ENCODE measurements at places on chromosomes 16 and 17.
A peak's percentile ranks its signal among the peaks of the same experiment; 100 is the strongest.

- DNase-seq, result no peak
Observed at GRCh38 chr16:85943711-85944110, 44.7 kb downstream of the IRF8 start.

GRCh38 chr17:73901661-73902415 is 257.6 kb upstream of the SDK2 start:
- peak; percentile 12 for DNase-seq

- DNase-seq, result no peak
Observed at GRCh38 chr17:55693254-55694216, 29.1 kb downstream of the TMEM100 start.

- no peak for DNase-seq
Observed at GRCh38 chr17:41652461-41652970, 28.1 kb upstream of the KRT17 start.

- no peak for DNase-seq
Observed at GRCh38 chr17:15981208-15981607, 18.3 kb downstream of the ZSWIM7 start.

DNA sequence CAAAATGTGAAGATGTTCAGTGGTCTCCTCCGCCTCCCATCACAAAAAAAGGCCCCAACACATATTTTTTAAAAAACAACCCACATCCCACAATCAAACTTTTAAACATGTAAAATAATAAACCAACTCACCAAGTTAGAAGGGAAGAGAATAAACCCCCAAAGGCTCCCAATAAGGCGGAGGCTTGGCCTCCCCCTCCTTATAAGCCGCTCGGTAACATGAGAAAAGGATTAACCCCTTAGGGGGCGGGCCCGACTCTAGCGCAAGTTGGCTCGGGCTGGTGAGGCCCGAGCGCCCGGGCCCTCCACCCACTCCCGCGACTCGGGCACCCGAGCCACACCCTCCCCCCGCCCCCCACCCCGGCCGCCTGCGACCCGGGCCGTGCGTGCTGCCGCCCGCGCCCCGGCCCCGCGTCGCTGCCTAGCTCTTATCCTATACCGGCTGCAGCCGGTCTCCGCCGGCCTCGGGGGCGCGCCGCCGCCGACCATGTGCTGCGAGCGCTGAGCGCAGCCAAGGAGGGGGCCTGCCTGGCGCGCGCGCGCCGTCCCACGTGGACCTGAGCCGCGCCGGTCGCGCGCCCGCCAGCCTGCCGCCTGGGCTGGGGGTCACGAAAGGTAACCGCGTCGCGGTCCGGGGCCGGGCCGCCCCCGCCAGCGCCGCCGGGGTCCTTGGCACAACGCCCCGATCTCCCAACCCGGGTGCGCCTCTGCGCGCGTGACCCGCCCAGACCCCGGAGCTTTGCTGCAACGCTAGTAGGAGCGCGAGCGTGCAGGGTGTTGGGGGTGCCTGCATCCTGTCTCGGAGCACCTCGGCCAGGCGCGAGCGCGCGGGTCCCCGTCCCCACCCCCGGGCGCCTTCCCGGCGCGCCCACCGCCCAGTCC is at the start of the genes ARSG and SLC16A6:
Gene ARSG, plus strand, starts transcription at position 541 of the 881 bp plus-strand sequence. CDS start 15,999 bp downstream, outside the sequence.
Gene SLC16A6, minus strand, starts transcription at position 173 of the 881 bp plus-strand sequence. CDS start 12,807 bp downstream, outside the sequence.
- DNase-seq, result peak; percentile 79

- DNase-seq, result no peak
Observed at GRCh38 chr16:89545044-89545830, 15.2 kb upstream of the RPL13 start.

DNA sequence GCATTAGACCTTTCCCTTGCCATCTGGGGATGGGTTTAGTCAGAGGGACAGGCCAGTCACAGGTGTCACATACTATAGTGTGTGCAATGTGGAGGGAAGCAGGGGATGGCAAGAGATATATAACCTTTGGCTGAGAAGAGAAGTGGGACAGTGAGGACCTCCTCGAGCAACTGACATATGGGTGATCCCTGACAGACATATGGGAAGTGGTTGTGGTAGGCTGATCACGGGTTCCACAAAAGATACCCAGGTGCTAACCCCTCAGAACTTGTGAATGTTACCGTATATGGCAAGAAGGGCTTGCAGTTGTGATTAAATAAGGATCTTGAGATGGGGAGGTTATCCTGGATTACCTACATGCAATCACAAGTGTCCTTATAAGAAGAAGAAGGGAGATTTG is 188.1 kb upstream of the MPHOSPH6 start:
- no peak for DNase-seq

DNA sequence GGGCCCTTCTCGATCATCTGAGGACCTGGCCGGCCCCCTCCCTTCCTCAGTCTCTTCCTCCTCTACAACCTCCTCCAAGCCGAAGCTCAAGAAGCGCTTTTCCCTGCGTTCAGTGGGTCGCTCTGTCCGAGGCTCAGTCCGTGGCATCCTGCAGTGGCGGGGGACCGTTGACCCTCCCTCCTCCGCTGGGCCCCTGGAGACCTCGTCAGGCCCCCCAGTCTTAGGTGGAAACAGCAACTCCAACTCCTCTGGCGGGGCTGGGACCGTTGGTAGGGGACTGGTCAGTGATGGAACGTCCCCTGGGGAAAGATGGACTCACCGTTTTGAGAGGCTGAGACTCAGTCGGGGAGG is 2.8 kb downstream of the SH2B1 start:
- no peak for DNase-seq

- no peak for DNase-seq
Observed at GRCh38 chr16:76724181-76724580, 447.0 kb downstream of the CNTNAP4 start.

DNA sequence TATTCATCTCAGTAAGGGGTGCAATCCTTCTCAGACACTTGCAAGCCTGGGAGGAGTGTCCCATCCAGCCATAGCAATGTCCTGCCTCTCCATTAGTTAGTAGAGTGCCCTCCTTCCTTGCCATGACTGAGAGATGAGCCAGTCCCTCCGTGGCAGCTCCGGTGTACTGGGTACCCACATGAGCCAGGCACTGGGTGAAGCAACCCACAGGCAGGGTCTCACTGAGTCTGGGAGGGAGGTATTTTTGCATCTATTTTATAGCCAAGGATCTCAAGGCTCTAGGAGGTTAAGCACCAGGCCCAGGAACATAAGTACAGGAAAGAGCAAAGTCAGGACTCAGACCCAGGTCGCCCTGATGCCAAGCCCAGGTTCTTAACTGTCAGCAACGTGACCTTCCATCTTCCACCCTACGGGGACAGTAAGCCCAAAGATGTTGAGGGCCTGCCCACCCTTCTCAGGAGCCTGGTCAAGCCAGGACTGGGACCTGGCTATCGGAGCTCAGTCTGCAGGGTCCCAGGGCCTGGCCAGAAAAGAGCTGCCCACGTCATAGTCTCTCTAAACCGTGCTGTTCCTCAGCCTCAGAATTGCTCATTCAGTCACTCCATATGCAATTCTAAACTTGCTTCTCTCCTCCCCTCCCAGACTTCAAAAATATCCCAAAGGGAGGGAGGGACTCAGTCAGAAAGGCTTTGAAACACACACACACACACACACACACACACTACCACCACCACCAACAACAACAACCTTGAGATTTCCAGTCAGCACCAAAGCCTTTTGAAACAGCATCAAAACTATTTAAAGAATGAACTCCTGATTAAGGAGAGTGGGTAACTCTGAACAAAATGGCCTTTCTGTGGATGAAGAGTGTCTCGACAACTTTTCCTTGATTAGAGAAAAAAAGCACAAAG is 16.6 kb downstream of the NOS2 start:
- DNase-seq, result no peak

- peak; percentile 9 for DNase-seq
Observed at GRCh38 chr17:56786989-56787482, 46.7 kb downstream of the C17orf67 start.

DNA sequence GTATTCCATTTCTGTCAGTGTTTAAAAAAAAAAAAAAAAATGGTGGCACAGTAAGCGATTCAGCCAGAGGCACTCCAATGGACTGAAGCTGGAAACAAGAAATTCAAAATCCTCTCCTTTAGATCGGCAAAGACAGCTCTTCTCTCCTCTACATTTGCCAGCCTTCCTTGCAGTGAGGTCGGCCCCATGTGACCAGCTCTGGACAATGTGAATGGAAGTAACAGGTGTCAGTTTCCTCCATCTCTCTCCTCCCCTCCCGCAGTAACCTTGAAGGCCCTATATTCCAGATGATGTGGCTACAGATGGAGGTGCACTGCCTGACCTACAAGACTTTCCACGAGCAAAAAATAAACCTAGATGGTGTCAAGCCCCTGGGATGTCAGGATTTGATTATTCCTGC is 15.0 kb downstream of the CUEDC1 start:
- DNase-seq, result no peak

GRCh38 chr17:71163121-71163812 is 957.6 kb upstream of the SOX9 start:
- no peak for DNase-seq

Data from stimulated activated CD4-positive, alpha-beta T cell treated with anti-CD3 and anti-CD28 coated beads, Interleukin-15, amount 100 ng/mL, for 1 hour (primary cell).